Immature natural killer cell (primary cell): ENCODE measurements at places on chromosomes 11 and 22.

GRCh38 chr11:20114588-20114987 is 45.7 kb downstream of the DBX1 start:
- DNase-seq: no peak

DNA sequence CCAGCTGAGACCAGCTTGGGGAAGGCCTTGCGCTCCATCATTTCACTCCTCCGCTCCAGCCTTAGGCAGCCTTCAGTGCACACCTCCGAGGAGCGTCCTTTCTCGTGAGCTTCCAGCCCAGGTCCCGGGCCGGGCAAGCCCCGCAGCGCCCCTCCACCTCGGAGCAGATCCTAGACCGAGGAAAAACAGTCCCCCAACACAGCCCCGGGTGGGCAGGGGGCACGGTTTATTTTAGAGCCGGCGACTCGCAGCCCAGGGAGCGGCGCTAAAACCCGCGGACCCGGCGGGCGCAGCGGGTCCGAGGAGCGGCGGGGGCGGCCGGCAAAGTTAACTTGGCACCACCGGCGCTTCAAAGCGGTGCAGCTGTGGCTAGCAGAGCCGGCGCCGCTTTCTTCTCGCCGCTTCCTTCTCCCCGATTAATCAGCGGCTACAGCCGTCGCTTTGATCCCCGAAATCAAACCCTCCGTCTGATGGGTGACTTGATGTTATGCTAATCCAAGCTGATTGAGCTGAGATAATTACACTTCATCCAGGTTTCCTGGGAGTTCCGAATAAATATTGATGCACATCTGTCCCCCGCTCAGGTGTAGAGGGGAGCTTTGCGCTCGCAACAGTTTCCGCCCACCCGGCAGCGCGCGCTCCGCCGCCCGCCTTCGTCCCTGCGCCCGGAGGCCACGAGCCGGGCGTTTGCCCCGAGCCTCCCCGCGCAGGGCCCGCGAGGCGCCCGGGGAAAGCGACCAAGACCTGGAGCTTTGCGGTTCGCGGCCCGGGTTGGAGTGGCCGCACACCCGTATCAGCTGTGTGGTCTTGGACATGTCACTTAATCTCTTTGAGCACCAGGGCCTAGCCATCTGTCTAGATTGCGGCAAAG is 192.7 kb downstream of the BUD13 start:
- DNase-seq: no peak

GRCh38 chr11:29210426-29210825 is 806.4 kb downstream of the KCNA4 start:
- no peak for DNase-seq

DNA sequence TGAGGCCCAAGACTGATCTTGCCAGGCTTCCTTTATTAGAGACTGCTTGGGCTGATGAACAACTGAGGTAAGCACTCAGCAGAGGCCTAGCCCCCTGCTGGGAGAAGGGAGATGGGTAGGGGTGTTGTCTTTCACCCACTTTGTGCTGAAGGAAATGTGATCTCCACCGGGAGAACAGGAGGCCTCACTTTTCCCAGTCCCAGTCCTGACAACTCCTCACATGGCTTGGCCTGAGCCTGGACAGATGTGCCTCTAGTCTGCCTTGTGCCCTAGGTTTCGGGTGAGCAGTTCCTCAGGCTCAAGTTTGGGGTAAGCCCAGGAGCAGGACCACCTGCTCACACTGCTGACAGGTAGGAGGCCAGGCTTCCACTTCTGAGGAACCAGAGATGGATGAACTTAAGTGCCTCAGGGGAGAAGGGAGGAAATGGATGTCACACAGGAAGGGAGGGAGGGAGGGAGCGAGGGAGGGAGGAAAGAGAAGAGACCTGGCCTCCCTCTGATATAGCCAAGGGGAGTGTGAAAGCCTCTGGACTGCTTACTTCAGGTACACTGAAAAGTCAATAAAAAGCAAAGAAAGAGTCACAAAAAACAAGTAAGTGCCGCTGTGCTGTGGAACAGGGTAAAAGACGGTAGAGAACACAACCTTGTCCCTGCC is 8.1 kb downstream of the CLPB start:
- no peak for DNase-seq

- DNase-seq: no peak
These were observed 104.7 kb upstream of the SPON1 start for GRCh38 chr11:13857828-13858227.

DNA sequence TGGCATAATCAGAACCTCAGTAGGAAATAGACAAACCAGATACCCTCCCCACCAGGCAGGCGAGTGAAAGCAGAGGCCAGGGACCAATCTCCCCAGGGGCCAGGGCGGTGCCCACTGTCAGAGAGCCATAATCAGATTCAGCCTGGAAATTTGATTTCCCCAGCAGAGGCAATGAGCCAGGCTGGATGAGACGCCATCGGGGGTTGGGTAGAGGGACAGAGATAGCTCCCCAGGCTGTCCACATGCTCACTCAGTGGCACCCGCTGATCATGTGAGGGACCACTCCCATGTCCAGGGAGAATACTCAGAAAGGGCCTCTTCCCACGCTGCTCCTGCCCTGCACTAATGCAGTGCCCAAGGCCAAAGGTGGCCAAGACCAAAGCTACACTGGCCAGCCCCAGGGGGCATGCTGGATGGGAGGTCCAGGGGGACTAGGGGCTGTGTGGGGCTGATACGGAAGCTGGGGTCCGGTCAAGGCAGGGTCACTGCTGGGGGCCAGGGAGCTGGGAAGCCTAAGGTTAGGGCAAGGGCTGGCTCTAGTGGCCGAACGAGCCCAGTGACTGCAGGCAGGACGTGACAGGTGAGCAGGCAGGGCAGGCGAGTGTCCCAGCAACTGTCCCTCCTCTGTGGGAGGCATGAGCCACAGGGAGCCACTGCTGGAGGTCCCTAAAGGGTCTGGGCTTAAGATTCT is 19.8 kb downstream of the ARVCF start:
- DNase-seq: no peak

GRCh38 chr11:18243783-18244362 is 4.6 kb downstream of the SAA2 start:
- DNase-seq: peak; percentile 74

DNA sequence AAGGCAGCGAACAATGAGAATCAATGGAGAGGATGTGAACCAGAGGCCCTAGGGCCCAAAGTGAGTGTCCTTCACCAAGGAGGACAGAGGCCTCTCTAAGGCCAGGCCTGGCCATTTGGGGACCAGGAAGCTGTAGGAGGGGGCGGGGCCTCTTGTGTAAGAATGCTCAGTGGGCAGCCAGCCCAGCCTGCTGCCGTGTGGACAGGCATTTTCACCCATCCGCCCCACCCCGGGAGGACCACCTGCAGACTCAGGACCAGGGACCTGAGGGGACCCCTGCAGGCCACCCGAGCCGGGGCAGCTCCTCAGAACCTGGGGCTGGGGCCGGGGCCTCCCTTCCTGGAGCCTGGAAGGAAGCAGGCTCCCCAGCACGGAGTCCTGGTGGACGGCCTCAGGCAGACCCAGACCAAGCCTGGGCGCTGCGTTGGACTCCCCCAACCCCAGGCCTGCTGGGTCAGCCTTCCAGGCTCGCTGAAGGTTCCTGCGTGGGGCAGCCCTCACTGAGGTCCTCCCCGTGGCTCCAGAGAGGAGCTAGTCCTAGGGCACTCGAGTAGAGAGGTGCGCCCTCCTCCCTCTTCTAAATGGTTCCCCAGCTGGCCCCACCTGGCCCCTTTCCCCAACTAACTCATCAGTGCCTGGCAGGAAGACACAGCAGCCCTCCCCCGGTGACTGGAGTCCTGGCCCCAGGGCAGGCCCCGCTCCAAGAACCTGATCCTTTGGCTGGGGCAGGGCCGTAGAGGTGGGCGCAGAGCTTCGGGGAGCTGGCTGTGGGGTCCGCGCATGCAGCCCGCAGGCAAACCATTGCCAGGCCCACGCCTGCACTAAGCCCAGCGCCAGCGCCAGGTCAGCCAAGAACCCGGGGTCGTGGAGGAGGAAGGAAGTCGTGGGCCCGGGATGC is 1.5 kb upstream of the TRABD start:
- no peak for DNase-seq

DNA sequence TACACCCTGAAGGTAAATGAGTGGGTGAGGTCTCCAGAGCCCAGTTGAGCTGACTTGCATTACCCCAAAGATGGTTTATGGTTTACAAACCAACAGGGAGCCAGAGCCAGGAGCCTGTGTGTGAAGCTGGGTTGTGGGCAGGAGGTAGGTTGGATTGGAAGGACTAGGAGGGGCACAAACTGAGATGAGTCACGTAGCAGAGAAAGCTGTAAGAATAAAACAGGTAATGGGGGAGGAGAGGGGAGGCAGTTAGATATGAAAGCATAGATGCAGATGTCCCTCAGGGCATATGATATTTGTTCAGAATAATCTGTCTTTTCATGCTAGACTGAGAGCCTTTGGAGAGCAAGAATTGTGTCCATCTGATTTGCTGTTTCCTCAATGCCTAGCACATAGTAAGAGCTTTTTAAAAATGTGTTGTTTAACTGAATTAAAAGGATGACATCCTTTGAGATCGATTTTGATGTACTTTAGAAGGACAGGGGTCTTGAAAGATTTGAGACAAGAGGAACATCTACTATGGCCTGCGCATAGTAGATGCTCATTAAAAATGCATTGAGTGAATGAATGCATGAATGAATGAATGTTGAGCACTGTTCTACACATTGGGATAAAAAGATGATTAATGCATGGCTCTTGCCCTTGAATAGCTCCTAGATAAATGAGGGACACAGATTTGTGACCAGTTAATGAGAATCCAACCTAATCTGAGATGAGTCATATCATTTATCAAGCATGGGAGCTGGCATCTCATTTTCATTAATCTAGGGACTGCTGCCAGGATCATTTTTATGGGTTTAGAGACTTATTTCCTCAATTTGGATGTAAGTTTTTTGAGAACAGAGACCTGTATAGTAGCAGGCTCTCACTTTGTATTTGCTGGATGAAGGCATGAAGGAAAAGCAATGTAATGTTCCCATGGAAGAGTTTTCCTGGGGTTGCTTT is 175.8 kb upstream of the BDNF start:
- no peak for DNase-seq

GRCh38 chr11:12113294-12113693 is 2.9 kb downstream of the MICAL2 start:
- no peak for DNase-seq

DNA sequence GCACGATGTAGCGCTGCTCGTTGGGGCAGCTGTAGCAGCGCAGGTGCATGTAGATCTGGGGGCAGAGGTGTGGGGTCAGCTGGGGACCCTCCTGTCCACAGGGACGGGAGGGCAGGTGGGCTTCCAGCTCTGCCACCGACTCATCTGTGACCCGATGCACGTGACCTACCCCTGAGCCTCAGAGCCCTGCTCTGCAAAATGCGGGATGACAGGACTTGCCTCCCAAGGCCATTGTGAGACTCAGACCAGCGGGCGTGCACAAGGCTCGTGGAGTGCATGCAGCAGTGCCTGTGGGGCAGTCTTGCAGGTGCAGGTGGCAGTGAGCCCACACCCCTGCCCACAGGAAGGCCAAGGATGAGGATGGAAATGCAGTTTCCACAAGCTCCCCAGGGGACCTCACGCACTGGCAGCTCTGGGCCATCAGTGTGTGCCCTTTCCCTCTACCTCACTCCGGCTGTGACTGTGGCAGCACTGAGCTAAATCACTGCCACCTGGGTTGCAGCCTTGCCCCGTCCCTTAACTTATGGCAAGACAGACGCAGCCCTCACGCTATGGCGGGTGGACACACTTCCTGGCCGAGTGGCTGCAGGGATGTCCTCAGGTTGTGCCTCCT is 26.7 kb downstream of the TMEM184B start:
- DNase-seq: no peak

- DNase-seq: no peak
These were observed 30.7 kb downstream of the BUD13 start for GRCh38 chr11:116742104-116742503.

- DNase-seq: no peak
These were observed 80.8 kb upstream of the DRD2 start for GRCh38 chr11:113556036-113556435.

DNA sequence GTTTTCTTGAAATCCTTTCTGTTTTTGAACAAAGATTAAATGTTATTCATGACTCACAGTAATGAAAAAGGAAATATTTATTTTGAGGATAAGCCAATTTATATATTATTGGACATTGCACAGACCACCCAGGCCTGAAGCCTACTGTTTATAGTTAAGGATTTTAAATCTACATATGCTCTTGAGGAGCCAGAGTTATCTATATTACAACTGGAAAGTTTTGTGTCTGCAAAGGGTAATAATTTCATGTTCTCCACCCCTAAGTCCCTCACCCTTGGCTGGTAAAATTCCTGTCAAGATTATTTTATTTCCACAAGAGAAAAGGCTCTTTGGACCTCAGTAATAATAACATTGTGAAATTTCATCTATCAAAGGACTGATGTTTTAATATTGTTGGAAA is 228.2 kb downstream of the TMEM135 start:
- no peak for DNase-seq

- DNase-seq: no peak
These were observed 9.8 kb downstream of the UCP2 start for GRCh38 chr11:73972620-73973449.

GRCh38 chr11:11979488-11980117 is 28.8 kb downstream of the DKK3 start:
- no peak for DNase-seq

DNA sequence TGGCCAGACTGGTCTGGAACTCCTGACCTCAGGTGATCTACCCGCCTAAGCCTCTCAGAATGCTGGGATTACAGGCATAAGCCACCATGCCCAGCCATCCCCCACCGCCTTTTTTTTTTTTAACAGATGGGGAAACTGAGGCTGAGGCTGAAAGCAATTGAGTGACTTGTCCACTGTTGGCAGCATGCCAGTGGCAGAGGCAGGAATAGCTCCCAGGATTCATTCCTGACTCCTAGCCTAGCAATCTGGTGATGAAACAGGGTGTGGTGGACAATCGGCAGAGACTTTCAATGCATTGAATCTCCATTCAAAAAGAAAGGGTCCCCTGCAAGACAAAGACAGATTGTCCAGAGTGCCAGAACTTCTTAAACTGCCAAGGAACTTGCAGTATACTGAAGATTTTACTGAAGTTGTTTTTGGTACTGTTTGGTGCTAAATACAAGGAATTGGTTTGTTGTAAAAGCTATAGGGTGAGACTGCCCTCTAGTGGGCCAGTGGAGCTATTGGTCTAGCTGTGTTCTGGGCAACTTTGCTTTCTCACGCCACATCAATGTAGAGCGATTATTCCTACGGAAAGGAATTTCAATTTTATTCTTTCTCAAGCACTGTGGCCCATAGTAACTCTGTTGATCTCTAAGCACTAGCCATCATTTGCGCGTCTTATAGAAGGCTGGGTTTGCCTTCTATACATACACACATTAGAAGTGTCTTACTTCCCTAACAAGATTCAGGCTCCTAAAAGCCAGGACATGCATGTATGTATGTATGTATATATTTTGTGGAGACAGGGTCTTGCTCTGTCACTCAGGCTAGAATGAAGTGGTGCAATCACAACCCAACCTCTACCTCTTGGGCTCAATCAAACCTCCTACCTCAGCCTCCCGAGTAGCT is 21.0 kb downstream of the C22orf31 start:
- DNase-seq: peak; percentile 63
